Activated CD4-positive, CD25-positive, alpha-beta regulatory T cell treated with anti-CD3 and anti-CD28 coated beads, Interleukin-2, amount 50 U/mL, for 72 hours (primary cell): ENCODE measurements at places on chromosomes 11 and 22.

- DNase-seq = no peak
Observed at GRCh38 chr22:44523981-44524759, 26.1 kb upstream of the RTL6 start.

- no peak for DNase-seq
Observed at GRCh38 chr22:28379951-28380350, 299.7 kb downstream of the TTC28 start.

DNA sequence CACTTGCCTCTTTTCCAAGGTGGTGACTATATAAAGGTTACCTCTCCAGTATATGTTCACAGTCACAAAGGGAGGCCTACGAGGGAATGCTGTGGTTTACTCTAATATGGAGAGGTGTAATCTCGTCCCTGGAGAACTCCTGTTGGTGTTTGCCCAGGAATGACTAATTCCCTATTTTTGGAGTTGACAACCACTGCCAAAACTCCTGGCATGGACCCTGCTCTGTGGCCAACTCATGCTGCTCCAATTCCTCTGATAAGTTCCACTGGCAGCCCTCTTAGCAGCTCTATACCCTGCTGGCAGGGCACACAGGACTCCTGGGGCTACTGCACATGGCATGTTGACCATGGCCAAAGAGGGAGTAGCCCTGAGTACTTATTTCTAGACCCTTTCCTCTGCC, 418.7 kb upstream of the ANO5 start:
- DNase-seq = no peak

GRCh38 chr11:68711114-68711513, 26.8 kb downstream of the GAL start:
- DNase-seq = no peak

DNA sequence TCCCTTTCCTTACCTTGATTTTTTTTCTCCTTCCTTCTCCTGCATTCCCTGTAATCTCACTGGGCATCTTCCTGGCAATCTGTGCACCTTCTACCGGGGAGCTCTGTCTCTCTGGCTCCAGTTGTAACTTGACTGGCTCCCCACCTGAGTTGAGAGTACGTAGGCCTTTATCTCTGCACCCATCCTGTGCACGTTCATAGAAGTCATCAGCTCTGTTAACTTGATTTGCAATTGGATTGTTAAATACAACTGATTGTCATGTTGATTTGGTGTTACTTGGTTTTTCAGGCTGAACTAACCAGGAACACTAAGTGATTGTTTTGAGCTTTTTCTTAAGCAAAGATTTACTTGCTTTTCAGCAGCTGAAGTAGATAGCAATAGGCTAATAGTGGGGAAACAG, 11.8 kb downstream of the SWAP70 start:
- DNase-seq = no peak

DNA sequence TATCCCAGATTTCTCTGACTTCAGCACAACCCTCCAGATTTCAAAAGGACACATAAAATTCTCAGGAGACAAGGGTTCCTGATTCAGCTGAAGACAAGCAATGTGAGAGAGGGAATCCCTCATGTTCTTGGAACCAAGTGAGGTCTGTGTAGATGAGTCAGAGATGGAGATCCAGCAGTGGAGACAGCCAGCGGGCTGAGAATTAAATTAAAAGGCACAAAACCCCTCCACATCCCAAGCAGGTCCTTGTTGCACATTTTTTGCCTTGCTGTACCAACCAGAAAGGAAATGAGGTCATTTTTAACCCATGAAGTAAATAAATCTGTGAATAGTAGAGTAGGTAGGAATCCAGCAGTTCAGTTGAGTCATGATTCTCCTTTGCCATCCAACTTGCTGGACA, 9.7 kb downstream of the MTNR1B start:
- DNase-seq = no peak
